ENCODE measurements at places on chromosomes 5 and 9.

DNA sequence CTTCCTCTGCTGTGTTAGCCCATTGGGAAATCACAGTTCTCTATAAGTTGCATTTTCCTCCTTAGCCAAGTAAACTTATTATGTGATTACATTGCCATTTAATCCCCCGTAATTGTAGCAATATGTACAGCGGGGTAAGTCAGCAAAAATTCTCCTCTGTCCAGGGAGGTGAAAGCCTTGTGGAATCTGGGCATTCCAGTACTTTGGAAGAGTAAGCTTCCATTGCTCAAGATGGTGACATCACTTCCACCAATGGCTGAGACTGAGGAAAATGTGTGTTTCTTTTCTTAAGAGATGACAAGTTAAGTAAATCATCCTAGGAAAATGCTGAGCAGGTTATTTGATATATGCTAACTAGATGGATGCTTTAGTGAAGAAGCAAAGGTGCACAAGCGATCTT, 436.7 kb downstream of the CETN3 start:
- DNase-seq: no peak

DNA sequence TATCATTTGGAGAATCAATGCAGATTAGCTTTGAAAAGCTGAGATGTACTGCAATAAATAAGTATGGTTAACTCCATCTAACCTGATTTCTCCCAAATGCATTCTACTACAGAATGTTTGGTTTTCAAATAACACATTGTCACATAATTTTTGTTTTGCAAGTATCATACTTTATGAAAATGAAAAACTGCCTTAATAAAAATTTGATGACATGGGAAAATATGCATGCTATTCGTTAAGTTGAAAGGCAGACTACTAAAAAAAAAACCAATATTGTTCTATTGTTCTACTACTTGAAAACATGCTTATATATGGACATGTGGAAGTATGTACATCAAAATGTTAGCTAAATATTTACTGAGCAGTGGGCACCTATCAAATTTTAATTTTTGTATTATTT, 668.9 kb downstream of the HTR1A start:
- no peak for DNase-seq

- no peak for DNase-seq
Measured at GRCh38 chr5:56356121-56356835, 123.1 kb upstream of the ANKRD55 start.

- no peak for DNase-seq
Measured at GRCh38 chr5:2759696-2760461, 8.4 kb upstream of the IRX2 start.

- DNase-seq: peak; percentile 17
Measured at GRCh38 chr5:153445875-153446579, 44.4 kb upstream of the GRIA1 start.

- DNase-seq: no peak
Measured at GRCh38 chr5:15694696-15695214, 194.8 kb downstream of the FBXL7 start.

GRCh38 chr5:122435234-122435633, 123.2 kb downstream of the SNCAIP start:
- no peak for DNase-seq

DNA sequence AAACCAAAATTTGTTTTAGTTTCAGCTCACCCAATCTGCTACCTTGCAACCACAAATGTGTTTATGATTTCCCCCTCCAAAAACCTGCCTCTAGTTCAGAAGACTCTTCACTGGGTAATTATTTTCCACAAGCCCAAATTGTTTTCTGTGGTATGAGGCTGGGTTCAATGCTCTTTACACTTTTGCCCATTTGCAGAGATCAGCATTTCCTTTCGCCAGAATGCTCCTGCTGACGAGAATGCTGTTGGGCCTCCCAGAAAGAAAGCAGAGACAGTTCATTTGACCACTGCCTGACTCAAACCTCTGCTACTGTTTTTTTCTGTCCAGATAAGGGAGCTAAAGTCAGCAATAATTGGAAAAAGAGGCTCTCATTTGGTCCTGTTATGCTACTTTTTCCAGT, 427.3 kb downstream of the PDE4D start:
- no peak for DNase-seq

GRCh38 chr5:127187706-127188105, 102.9 kb upstream of the MEGF10 start:
- no peak for DNase-seq

DNA sequence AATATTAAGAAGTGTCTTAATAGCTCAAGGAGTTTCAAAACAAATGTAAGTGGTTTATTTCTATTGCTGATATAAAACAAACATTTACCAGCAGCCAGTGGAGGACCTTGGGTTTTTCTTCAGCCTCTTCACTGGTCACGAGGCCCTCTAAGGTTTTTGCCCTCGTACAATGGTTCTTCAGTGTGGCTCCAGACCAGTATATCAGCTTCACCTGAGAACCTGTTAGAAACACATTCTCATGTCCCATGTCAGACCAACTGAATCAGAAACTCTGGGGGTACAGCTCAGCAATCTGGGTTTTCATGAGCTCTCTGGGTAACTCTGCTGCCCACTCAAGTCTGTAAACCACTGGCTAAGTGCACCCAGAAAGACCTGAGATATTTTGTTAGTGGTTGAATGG, 12.9 kb downstream of the WWC1 start:
- no peak for DNase-seq

DNA sequence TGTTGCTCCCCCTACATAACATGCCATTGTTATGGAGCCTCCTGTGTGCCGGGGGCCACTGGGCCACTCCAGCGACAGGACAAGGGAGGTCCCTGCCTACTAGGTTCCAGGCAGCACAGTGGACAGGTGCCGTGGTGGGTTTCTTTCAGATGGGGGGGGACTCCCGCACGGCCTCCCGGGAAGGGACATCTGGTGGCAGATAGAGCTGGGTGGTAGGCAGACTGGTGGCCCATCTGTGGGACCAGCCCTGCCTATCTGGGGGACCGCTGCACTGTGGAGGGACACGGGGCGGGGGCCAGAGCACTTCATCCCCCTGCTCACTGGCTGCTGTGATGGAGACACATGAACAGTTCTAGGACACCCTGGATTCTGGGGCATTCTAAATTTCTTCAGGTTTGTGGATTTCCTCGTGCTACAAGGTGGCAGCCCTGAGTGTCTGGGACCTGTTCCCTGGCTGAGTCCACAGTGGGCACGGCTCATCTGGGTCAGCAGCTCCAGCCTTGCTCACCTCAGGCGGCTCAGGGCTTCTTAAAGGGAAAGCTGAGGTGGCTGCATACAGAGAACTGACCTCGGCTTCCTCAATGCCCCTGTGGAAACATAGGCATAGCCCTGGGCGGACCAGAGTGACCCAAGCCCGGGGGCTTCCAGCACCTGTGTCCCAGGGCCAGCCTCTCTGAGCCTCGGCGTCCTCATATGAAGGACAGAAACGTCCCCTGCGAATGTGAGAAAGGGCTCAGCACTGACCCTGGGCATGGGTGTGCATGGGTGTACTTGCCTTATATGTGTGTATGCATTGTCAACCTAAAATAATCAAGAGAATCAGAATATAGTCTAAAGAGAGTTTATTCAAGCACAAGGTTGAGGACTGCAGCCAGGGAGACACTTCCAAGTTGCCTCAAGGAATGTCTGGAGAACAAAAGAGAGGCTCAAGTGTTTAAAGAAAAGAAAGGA, 22.5 kb downstream of the FGD3 start:
- DNase-seq: no peak

GRCh38 chr5:6430418-6431028, 18.1 kb upstream of the UBE2QL1 start:
- peak; percentile 63 for DNase-seq

- DNase-seq: no peak
Measured at GRCh38 chr9:69143291-69143690, 30.8 kb upstream of the TJP2 start.

- no peak for DNase-seq
Measured at GRCh38 chr9:4413856-4414255, 76.4 kb upstream of the SLC1A1 start.

DNA sequence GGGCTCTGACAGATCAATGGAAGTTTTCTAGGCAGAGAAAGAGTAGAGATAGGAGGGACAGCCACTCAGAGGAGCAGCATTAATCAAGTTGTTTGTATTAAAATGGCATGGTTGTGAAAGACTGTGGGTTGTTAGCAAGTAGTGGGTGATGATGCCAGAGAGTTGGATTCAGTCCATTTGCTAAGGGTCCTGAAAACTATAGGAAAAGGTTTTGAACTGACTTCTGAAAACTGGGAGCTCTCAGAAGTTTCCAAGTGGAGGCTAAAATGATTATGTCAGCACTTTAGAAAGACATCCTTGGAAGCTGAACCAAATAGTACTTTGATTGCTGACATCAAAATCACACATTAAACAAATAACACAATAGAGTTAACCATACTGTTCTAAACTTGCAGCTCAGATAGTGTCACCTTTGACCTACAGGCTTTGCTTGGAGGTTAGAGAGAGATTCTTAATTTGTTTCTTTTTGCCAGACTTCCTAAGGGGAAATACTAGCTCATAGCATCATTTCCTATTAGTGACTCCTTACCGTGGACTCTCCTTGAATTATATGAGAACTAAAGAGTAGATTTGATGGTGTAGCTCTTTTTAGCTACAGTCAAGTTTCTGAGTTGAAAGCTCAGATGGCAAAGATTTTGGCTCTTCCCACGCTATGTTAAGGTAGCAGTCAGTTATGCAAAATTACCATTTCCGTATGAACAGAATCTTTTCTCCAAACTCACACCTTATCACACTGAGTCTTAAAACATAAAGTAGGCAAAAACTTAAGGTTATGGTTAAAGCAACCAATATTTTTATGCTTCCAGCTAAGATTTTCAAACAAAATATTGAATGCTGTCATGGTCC, 277.1 kb downstream of the NR3C1 start:
- DNase-seq: no peak

DNA sequence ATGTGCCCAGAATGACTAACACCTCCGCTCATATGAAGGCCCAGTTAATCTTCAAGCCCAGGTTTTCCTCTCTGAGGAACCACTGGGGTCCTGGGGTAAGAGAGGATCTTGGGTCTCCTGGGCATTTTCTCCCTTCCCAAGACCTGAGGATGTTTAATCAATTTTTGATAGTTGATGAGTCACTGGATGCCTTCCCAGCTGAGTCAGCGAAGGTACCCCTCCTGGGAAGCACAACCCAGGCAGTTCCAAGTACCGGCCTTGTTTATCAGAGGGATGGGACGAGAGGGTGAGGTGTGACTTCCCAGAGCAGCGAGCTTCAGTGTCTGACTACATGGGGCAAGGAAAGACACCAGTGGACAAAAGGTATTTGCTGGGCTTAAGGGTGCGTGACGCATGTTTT, 119.6 kb upstream of the IL12B start:
- no peak for DNase-seq

GRCh38 chr5:24272741-24273140, 372.0 kb downstream of the CDH10 start:
- no peak for DNase-seq

- DNase-seq: no peak
Measured at GRCh38 chr9:135242406-135242805, 154.9 kb downstream of the OLFM1 start.

- DNase-seq: no peak
Measured at GRCh38 chr9:137428311-137428630, 5.1 kb downstream of the NOXA1 start.

DNA sequence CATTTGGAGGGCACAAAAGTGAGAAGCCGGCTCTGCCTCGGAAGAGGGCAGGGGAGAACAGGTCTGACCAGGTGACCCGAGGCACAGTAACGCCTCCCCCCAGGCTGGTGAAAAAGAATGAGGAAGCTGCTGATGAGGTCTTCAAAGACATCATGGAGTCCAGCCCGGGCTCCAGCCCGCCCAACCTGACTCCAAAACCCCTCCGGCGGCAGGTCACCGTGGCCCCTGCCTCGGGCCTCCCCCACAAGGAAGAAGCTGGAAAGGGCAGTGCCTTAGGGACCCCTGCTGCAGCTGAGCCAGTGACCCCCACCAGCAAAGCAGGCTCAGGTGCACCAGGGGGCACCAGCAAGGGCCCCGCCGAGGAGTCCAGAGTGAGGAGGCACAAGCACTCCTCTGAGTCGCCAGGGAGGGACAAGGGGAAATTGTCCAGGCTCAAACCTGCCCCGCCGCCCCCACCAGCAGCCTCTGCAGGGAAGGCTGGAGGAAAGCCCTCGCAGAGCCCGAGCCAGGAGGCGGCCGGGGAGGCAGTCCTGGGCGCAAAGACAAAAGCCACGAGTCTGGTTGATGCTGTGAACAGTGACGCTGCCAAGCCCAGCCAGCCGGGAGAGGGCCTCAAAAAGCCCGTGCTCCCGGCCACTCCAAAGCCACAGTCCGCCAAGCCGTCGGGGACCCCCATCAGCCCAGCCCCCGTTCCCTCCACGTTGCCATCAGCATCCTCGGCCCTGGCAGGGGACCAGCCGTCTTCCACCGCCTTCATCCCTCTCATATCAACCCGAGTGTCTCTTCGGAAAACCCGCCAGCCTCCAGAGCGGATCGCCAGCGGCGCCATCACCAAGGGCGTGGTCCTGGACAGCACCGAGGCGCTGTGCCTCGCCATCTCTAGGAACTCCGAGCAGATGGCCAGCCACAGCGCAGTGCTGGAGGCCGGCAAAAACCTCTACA, 11.8 kb downstream of the QRFP start:
- no peak for DNase-seq

DNA sequence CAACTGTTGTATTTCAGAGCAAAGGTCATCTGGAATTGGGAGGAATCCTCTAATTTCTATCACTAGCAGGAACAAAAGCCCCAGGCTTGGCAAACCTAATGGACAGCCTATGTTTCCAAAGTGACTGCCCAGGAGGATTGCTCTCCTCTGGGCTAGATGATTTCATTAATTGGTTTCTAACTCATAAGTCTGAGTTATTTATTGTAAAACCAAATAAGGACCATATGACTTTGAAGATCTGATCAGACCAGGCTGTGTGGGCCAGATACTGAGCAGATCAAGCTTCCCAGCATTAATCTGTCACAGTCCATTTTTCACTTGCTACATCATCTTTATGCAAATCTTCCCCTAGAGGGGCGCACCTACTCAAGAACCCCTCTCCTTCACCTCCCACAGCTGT, 125.2 kb downstream of the PRDM6 start:
- DNase-seq: no peak

Measured in left cardiac atrium (tissue), 4 donors.